Fibroblast of skin of right quadriceps (primary cell): ENCODE measurements at places on chromosomes 2 and 18.

GRCh38 chr18:48750485-48751175 lies 200.1 kb downstream of the SMAD7 start:
- DNase-seq, result peak; percentile 52

DNA sequence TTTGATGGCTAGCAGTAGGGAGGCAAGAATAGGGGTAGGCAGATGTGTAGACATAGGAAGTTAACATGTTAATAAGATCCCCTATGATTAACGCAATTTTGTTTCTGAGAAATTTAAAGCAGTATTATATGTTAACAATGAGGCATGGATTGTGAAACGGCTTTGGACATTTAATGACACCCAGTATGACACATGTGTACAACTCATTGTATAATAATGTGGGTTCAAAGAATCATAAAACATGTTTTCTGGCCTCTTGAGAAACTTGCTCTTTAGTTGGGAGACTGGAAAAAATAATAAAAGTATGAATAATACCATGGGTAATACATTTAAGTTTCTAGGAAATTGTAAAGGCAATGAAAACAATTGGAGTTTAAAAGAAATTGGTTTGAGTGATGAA lies 332.1 kb upstream of the CDH20 start:
- peak; percentile 32 for DNase-seq

- no peak for DNase-seq
Observed at GRCh38 chr2:68926796-68927195, 25.9 kb downstream of the GKN2 start.

DNA sequence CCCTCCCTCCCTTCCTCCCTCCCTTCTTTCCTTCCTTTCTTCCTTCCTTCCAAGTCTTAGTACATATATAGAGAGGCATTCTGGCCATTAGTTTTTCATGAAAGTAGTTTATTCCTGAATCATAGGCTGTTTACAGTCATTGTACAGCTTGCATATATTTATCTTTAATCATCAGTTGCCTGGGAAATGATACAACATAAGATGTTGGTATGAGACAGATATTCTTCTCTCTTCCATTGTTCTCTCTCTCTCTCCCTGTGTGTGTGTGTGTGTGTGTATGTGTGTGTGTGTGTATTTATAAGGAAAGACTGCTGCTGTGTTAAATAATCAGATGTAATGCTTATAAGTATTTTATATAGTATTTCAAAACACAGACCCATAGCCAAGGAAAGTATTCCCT lies 289.8 kb upstream of the UBE2E3 start:
- DNase-seq, result peak; percentile 56

DNA sequence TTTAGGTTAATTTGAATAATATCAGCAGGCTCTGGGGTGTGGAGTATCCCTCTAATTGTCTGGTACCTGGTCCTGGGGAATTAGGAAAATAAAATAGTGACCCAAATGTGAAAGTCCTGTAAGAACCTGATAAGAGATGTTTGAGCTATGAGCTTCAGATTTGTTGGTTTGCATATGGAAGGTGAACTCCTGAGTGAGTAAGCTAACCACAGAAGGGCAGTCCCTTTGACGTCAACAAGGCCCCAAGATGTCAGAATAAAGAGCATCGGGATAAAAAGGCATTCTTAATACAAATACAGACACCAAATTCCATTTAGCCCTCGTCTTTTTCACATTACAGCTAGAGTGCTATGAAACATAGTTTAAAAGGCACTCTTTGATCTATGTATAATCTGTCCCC lies 1366.3 kb upstream of the TMEFF2 start:
- DNase-seq, result peak; percentile 4

DNA sequence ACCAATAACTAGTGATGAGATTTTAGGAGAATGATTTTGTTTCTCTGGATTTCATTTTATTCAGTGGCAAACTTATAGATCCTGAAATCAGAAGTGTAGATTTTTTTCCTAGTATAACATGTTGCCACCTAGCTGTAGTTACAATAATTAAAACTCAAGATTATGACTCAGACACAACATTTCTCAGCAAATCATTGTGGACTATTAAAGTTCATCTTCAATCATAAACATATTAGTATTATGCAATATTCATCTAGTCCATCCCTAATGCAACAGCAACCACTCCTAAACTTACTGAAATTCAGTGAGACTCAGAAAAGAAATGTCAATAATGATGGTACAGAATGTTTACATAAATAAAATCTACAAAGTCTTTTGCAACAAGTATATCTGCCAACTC lies 51.3 kb downstream of the USP34 start:
- no peak for DNase-seq

DNA sequence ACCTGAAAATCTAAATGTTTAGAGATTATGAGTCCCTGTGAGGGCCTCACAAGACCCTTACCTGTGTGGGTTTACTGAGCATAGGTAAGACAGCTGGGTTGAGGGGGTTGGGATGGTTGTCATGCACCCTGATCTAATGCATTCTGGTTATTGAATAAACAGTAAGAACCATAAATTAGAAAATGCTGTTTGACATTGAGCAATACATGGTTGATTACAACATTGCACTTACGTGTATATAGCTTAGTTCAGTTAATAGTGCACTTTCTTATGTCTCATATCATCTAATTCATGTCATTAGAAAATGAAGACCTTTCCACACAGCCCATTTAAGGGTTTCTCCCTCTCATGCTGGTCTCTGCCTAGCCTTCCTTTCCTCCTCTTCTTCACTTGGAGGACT lies 253.5 kb upstream of the ATP5MC3 start:
- DNase-seq, result no peak
